ENCODE measurements at places on chromosomes 2 and 18.

GRCh38 chr2:37775908-37776250 is 104.4 kb upstream of the CDC42EP3 start:
- H3K36me3 ChIP-seq = no peaks in the 10 kb centered on the region
- no peak for DNase-seq

GRCh38 chr2:37367984-37368383 is 23.6 kb downstream of the QPCT start:
- peak; percentile 51 for DNase-seq
- H3K36me3 ChIP-seq = no peaks in the 10 kb centered on the region
- H3K4me3 ChIP-seq = no peak overlapping the region
- no peak overlapping the region for H3K27ac ChIP-seq

DNA sequence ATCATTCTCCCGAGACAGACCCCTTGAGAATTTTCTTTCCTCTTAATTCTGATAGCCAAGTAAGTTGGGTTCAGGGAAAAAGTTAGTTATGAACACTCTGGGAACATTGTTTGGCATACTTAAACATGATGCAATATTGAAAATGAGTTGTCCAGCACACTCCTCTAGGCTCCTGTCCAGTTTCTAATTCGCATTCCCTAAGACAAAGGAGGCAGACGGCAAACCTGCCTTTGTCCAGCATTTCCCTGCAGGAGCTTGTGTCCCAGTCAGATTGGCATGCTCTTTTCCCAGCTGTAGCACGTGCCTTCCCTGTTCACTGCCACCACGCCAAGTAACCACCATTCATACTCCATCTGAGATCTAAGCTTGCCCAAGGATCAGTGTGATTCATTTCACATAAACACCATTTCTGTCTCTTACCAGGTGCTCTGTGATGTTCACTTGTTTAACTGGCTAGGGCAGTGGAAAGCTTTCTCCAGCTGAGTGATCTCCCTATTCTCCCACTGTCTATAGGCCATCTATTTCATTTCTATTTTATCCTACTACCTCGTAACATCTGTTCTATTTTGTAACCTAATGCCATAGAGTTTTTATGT is 150.0 kb upstream of the EPB41L3 start:
- H3K4me1 ChIP-seq = no peaks in the 10 kb centered on the region
- no peak for DNase-seq
- H3K4me3 ChIP-seq = no peak overlapping the region
- peaks cover 9% of the 10 kb centered on the region for H3K27me3 ChIP-seq
- H3K36me3 ChIP-seq = no peaks in the 10 kb centered on the region
- H3K27ac ChIP-seq = no peak overlapping the region

DNA sequence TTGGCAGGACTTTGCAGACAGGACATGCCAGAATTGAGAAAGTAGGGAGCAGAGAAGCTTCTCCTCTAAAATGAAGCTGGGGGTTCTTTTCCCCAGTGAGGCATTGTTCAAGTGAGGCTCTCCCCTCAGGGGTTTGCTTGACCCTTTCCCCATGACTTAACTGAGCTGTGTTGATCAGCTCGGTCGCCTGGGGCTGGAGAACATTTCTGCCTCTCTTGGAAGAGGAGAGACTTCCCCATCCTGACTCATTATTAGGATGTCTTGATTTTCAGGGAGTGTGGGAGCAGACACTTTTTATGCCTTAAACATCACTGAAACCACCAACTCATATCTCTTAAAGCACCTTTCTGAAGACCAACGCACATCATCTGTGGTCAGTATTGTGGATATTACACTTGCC is 27.9 kb upstream of the GLI2 start:
- no peak overlapping the region for H3K4me3 ChIP-seq
- H3K27ac ChIP-seq = no peak overlapping the region
- no peaks in the 10 kb centered on the region for H3K36me3 ChIP-seq
- no peaks in the 10 kb centered on the region for H3K4me1 ChIP-seq
- H3K27me3 ChIP-seq = peaks cover 15% of the 10 kb centered on the region

DNA sequence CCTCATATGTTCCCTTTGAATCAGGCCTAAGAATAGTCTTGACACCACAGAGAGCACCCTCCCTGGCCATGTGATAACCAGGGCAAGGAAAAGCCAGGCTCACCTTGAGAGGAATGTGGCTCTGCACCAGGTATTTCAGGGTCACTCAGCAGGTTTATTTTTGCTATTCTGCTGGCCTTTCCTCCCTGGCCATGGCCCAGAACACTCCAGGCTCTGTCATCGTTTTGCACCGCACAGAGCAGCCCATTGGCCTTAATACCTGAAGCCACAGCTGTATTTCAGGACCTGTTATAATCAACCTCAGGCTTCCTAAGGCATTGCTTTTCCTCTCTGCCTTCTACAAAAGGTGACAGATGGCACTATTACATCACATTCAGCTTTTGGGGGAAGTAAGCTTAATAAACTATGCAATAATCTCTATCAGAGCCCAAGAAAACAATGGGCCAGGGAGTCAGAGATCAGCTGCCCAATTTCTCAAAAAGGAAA is 668.3 kb downstream of the IRS1 start:
- H3K4me3 ChIP-seq = no peak overlapping the region
- no peak for DNase-seq
- no peaks in the 10 kb centered on the region for H3K4me1 ChIP-seq
- H3K27me3 ChIP-seq = peaks cover 19% of the 10 kb centered on the region
- no peaks in the 10 kb centered on the region for H3K36me3 ChIP-seq
